Stimulated activated CD8-positive, alpha-beta memory T cell treated with anti-CD3 and anti-CD28 coated beads, Interleukin-4, amount 100 ng/mL, for 4 hours (primary cell): ENCODE measurements at places on chromosomes 6 and 20.

- no peak for DNase-seq
Observed at GRCh38 chr20:62352402-62353288, 14.5 kb downstream of the LAMA5 start.

DNA sequence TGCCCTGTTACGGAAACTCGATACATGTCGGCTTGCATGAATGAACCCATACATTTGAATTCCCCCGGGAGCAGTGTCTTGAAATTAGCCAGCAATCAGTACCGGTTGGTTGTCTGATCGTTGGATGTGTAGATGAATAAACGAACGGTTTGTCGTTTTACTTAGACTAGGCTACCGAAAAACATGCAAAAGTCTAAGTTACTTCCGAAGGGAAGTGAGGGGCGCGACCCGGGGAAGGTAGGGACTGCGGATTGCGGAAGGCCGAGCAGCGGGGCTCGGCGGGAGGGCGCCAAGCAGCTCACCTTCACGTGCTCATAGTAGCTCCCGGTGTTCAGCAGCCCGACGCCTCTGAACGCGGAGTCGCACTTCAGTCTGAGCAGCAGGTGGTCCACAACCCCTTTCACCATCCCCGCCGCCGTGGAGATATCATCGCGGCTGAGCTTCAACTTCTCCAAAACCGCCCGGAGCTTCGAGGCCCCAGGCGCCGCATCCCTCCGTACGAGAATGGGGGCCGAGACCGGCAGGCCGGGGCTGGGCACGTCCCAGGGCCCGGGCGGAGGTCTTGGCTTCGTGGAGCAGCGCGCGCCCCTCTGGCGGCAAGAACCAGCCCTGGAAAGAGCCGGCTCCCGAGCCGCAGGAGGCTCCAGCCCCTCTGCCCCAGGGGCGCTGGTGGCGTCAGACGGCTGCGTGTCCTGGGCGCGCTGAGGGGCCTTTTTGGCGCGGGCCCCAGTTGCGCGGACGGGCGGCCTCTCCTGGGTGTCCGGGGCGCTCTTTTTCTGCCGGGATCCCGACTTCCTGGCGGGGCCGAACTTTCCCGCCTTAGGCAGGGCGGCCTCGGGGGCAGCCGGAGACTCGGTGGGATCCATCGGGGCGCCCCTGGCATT lies 632 bp downstream of the CGAS start:
- DNase-seq: no peak

DNA sequence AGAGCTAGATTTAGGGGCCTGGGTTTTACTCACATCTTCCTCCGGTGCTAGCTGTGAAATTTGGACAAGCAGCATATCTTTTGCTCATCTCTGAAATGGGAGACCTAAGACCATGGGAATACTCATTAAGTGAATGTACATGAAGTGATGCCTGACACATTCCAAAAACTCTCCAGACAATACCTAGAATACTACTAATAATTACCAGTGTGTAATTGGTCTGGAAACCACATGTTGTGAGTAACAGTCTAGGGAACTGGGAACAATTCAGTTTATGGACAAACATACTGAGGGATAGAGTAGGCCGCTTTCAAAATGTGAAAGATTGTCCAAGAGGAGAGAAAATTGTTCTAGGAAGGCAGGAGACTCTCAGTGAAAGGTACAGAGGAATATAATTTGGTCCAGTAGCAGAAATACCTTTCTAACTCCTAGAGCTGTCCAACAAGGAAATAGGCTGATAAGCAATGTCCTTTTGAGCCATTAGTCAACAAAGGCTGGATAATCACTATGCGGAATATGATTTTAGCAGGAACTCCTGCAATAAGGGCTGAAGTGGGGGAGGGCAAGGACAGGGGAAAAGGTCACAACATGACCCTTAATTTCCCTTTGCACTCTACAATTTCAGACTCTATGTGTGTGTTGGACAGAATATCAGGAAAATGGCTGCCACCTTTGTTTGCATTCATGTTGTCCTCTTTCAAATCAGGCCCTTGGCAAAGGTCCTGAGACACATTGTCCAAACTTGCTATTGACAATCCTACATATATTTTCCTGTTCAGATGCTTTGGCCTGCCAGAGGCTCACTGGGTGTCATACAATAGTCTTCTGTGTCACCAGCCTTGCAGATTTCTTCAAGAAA lies 315.4 kb downstream of the PLCB1 start:
- DNase-seq: no peak

- DNase-seq: no peak
Observed at GRCh38 chr6:10550764-10551163, 29.6 kb downstream of the GCNT2 start.

DNA sequence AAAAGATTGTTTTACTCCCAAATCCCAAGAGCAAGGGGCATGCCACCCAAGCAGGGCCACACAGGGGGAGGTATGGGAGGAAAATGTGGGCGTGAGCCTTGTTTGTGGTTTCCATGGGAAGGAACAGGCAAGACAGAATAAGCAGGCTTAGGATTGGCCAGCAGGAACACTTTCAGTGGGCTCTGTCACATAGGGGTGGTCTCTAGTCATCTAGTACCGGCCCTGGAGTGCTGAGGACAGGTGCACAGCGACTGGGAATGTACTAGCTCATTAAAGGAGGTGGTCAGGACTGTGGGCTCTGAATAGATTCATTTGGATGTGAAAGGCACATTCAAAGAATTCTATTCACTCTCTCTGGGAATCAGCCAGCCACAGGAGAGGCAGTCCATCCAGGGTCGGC lies 175.6 kb downstream of the TBC1D7 start:
- DNase-seq: no peak

- no peak for DNase-seq
Observed at GRCh38 chr6:130434174-130434873, 68.5 kb downstream of the TMEM200A start.

- no peak for DNase-seq
Observed at GRCh38 chr6:148650941-148651505, 95.8 kb upstream of the UST start.

DNA sequence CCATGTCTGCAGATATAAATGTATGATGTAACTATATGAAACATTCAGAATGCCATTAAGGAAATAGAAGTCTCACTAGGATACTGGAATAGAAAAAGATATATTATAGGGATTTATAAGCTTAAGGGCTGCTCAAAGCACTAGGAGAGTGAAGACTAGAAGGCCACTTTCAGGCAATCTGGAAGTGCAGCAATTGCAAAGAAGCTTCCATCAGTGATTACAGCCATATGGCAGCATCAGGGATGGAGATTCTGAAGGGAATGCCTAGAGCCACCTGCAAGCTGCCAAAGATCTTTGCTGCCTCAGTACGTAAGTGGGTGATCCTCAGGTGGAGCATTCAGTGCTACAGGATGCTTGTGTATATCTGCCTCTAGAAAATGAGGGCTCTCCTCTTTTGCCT lies 796.2 kb upstream of the EPHA7 start:
- no peak for DNase-seq

GRCh38 chr6:86943819-86944407 lies 6.6 kb downstream of the HTR1E start:
- no peak for DNase-seq

- DNase-seq: no peak
Observed at GRCh38 chr6:10626154-10626741, 68.2 kb downstream of the C6orf52 start.

DNA sequence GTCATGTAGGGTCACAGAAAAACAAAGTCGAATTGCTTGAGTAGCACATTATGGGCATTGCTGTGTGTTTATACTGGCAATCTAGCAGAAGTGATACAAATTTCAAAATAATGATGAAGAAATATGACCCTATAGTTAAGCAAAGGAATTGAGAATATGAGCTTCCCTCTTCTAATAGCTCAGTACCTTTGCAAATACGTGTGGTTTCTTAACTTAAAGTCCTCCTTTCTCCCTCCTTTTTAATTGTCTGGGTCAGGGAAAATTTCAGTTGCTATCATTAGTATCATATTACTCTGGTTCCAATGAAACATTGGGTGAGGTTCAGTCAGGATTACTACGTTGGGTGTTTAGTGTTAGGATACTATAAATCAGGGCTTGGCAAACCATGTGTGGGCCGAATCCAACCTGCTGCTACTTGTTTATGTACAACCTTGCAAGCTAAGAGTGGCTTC lies 166.8 kb upstream of the CARMIL1 start:
- DNase-seq: no peak

DNA sequence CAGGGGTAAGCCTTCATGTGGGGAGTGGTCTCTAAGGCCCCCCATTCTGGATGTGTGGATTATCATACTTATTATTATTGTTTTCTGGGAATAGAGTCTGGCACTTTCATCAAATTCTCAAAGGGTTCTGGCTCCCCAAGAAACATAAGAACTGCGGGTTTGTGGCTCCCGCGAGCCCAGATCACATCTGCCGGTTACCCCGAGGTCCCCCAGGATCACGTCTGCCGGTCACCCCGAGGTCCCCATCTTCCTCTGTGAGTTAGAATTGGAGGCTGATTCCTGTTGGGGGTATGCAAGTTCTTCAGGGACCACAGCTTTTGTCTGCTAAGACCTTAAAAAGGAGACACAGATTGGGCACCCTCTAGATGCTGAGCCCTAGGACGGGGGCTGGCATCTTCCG lies 116.7 kb upstream of the FRMD1 start:
- DNase-seq: no peak

DNA sequence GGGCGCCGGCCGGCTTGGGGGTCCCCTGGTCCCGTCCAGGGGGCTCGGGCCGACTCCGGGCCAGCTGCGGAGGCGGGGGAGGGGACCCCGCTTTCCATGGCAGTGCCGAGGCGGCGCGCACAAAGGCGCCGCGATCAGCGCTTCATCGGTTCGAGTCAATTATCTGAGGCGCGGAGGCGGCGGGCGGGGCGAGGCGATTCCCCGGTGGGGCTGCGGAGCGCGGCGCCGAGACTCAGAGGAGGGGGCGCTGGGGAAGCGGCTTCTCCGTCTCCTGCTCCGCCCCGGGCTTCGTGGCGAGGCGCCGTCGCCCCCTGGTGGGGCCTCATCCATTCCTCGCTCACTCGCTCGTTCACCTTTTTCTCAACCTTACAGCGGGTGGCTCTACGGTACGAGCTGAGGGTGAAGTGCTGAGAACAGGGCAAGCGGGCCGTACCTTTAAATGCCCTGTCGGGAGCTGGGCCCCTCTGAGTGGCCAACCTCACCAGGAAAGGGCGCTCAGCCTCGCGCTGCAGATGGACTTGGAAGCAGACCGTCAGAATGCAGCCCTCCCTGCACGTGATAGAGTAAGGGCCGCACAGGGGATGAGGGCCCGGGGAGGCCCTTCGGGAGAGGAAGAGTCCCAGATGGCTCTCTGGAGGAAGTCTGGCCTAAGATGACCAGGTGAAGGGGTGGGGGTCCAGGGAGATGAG lies 39.9 kb downstream of the SLC52A3 start:
- peak; percentile 16 for DNase-seq

GRCh38 chr6:77072694-77073409 lies 390.4 kb downstream of the HTR1B start:
- DNase-seq: no peak

GRCh38 chr6:10510592-10511367 lies 10.4 kb upstream of the GCNT2 start:
- no peak for DNase-seq

DNA sequence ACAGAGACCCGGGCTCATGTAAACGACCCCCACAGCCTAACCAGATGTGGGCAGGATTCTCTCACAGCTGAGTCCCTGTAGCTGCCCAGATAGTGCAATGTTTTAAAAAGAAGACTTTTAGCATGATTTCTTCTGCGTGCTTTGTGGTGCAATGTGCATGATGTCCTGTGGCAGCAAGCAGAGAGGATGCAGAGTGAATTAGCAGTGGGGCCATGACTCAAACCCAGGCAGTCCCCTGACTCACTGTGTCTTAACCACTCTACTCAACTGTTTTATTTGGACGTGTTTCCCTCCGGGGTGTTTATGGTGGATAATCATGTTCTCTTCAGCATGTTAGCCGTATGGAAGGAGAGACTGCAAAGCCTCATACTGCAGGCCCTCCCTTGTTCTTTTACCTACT lies 247.9 kb downstream of the SLC24A3 start:
- DNase-seq: no peak

DNA sequence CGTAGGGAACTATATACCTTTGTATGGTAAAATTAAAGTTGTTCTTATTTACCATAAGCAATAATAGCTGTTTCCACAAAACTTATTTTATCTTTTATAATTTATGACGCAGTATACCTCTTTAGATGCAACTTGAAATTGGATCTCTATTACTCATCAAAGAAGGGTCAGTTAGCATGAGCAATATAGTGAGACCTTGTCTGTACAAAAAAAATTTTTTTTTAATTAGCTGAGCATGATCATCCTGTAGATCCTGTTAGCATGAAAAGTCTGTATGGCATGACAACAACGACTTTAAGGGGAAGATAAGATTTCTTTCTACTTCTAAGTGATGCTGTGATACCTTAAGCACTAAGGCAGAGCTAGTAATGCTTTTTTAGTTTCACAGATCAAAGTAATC lies 5.9 kb downstream of the ALDH5A1 start:
- no peak for DNase-seq

DNA sequence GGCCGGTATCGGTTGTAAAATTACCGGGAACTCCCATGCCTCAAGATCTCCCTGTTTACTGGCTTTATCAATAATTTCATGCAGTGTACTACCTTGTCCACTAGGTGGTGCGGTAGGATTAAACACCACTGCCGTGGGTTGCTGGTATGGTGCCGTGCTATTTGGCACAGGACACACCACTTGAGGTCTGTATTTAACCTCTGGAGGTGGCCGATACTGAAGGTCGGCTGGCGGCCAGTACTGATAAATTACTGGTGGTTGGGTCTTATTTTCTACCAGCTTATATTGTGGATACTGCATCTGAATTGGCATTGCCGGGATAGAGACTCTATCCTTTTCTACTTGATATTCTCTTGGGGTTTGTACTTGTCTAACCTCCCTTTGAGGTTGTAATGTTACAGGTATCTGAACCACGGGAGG lies 14.3 kb upstream of the PTCRA start:
- DNase-seq: peak; percentile 29

GRCh38 chr6:13431059-13431656 lies 56.2 kb downstream of the GFOD1 start:
- DNase-seq: no peak

GRCh38 chr6:111057074-111057752 lies 30.1 kb upstream of the SLC16A10 start:
- no peak for DNase-seq

- no peak for DNase-seq
Observed at GRCh38 chr20:6680441-6680840, 87.0 kb upstream of the BMP2 start.

DNA sequence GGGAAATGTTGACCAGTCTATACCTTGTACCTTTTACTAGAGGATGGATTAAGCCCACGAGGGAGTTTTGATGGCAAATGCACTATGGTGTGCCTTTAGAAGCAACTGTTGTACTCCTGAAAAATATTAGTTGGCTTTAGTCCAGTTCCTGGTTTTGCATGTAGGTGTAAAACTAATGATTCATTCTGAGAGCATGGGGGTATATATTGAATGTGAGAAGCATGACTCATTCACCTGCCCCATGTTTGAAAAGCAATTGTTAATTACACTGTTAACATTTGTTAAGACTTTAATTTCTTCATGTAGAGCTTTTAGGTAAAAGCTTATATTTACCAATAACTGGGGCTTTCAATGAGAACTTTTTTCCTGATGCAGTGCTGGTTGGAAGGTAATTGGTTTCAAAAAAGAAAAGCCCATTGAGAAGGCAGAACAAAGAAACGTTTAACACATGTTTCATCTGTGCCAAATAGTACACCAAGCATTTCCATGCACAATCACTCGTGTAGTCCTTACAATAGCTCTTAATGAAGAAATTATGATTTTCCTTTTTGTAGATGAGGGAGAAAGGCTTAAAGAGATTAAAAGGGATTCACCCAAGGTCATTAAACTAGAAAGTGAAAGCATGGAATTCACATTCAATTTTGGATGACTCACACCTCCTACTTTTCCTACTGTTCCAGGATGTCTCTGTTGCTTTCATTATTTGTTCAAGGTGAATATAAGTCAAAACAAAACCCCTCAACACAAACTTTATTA lies 134.1 kb downstream of the CCDC170 start:
- no peak for DNase-seq

- DNase-seq: no peak
Observed at GRCh38 chr6:24854077-24854666, 55.5 kb upstream of the ARMH2 start.
